ENCODE measurements at places on chromosomes 1 and 21. TPM values are rescaled to one million over a fixed set of nuclear protein-coding genes. Genes with fewer than 3 reads are reported as not detected.

The ABCA4 gene
- total RNA-seq, result 0.12 TPM

The PROK1 gene
- not detected for total RNA-seq

The SERPINC1 gene
- total RNA-seq, result 0.12 TPM

The PLA2G2D gene
- total RNA-seq, result not detected

The CSF1 gene
- 108 TPM for total RNA-seq

All from uterine smooth muscle cell (primary cell).